ENCODE measurements at places on chromosomes 16 and 17. TPM values are rescaled to one million over a fixed set of nuclear protein-coding genes. Genes with fewer than 3 reads are reported as not detected.

CDH5 gene
- 8.0 TPM for total RNA-seq

RNF112 gene
- total RNA-seq = 2.3 TPM

DNA sequence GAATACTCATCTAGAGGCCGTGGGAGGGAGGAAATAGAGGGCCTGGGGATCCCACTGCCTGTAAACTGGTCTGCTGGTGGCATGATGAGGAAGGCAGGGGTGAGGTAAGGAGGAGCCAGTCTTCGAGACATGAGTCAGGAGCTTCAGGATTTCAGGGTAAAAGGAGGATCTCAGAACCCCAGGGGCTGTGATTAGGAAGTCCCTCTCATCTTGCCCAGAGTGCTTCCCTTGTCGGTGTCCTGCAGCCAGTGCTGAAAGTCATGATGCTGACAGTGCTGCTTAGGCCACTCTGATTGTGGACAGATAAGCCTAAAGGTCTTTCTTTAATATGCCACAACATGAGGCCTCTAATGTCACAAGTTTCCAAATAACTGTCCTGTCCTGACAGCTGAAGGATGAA, 29.6 kb downstream of the COG4 start:
- no peak for DNase-seq

CANT1 gene
- total RNA-seq = 89.7 TPM

SULT1A3 gene
- 10.2 TPM for total RNA-seq

GRCh38 chr17:44768505-44769142, 9.8 kb downstream of the ADAM11 start:
- DNase-seq = no peak
